Fibroblast of lung (primary cell): ENCODE measurements at places on chromosomes 1 and 21. TPM values are rescaled to one million over a fixed set of nuclear protein-coding genes. Genes with fewer than 3 reads are reported as not detected.

- no peak for DNase-seq
Observed at GRCh38 chr1:156500543-156500792, at the start of gene MEF2D. Gene MEF2D, minus strand, starts transcription at chr1:156500775. Its CDS starts 17,483 bp downstream, at chr1:156483292.

DNA sequence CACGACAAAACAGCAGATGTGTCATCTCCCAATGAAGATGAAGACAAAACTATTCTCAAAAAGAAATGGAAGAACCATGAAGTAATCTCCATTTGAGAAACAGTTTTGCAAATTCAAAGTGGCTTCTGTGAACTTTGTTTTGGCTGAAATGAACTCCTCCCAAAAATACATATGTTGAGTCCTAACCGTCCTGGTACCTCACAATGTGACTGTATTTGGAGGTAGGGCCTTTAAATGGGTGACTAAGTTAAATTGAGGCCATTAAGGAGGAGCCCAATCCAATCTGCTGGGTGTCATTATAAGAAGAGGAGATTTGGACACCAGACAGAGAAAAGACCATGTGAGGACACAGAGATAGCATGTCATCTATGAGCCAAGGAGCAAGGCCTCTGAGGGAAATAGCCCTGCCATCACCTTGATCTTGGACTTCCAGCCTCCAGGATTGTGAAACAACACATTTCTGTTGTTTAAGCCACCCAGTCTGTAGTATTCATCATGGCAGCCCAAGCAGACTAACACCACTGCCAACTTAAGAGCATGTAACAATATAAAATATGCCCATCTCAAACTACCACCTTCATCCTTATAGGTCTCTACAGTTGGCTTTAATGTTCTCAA is 38.3 kb upstream of the KCNE1 start:
- no peak for DNase-seq

DNA sequence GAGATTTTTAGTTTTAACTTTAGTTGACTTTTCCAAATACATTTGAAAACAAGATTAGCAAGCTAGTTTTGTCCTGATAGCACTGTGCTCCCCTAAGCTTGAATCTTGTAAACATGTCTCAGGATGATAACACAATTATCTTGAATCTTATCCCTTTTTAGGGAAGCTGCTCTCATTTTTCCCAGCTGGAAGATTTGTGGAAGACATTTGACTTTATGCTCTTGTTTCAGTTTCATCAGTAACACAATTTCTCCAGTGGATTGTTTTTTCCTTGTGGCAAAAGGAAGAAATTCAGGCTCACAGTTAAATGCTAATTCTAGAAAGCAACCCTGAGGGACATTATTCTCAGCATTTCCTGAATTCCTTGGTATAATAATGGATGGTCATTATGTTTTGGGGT is 88.8 kb downstream of the CDC7 start:
- no peak for DNase-seq

DNA sequence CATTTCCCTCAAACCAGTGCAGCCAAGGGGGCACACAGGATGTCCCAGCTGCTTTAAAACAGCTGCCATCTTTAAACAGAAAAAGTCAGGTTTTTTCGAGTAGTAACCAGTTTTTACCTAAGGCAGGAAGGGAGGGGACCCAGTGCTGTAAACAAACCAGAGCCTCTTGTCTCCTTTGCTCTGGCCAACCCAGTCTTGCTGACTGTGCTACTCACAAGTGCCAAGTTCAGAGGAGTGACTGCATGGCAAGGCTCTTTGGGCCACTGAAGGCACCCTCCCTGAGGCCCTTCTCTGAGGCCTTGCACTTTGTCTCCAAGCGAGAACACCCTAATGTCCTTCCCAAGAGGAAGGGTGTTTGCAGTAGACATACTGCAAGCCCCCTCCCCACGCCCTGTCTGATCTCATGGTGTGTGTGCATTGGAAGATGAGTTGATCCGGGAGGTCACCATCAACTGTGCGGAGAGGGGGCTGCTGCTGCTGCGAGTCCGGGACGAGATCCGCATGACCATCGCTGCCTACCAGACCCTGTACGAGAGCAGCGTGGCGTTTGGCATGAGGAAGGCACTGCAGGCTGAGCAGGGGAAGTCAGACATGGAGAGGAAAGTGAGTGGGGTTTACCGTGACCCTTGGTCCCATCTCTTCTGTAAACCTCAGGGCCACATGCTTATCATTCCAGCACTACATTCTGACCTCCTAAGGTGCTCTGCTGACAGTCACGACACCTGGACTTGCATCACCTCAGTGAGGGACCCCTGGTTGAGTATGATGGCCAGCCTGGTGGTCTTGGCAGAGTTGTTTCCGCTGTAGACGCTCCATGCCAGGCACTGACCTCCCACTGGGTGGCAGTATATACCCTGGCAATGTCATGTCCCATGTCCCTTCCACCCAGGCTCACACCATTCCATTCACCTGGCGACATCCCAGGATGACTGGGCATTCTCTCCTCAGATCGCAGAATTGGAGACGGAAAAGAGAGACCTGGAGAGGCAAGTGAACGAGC is 4.7 kb downstream of the DNALI1 start:
- peak; percentile 31 for DNase-seq

DNA sequence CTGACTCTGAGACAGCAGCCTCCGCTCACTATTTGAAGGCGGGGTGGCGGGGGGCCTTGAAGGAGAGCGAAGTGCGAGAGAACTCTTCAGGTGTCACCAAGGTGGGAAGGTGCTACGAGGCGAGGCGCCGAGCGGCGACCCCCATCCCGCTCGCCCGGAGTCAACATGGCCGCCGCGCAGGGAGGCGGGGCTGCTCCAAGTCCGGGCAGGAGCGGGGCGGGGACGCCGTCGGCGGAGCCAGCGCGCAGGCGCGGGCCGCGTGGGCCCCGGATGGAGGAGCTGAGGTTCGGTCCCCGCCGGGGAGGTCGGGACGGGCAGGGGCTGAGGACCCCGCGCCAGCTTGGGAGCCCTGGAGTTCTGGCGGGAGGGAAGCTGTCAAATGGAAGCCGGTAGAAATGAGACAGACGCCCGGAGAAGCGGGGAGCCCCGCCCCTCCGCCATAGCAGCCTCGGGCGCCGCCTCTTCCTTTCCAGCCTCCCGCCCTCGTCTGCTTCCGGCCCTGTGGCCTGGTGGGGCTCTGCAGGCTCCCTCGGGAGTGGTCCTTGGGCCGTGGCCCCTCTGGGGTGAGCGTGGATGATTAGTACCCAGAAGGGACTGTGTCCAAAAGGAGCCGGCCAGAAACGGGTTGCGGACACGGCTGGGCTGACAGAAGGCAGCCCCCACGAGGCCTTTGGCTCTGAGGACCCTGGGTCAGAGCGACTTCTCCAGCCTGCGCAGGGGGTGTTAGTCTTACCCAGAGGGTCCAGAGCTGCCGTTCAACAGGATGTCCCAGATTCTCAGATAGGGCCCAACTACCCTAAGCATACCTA is at the start of gene PIGV:
Gene PIGV (plus strand): TSS at position 245 of the 809 bp plus-strand sequence. CDS start 2,866 bp downstream, outside the sequence.
- peak; percentile 79 for DNase-seq

- peak; percentile 67 for DNase-seq
Observed at GRCh38 chr1:79355090-79355489, 348.6 kb upstream of the ADGRL4 start.

- DNase-seq, result no peak
Observed at GRCh38 chr1:221910222-221910621, 168.3 kb upstream of the DUSP10 start.

- DNase-seq, result no peak
Observed at GRCh38 chr1:167695147-167695546, 26.6 kb upstream of the MPZL1 start.

GRCh38 chr1:169508432-169509338 is 22.9 kb upstream of the SLC19A2 start:
- no peak for DNase-seq

DNA sequence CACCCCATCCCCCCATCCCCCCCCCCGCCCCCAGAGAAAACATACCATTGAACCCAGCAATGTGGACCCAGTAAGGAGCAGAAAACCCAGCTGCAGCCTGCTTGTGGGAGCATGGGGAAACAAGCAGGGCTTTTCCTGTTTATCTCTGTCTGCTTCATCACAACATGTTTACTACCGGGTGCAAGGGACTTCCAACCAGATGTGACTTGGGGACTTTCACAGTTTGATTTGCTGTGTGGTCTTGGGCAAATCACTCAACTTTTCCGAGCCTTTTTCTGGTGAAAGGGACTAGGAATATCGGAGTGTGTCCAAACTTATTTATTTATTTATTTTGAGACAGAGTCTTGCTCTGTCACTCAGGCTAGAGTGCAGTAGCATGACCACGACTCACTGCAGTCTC is 3.2 kb downstream of the TMCC2 start:
- DNase-seq, result no peak

GRCh38 chr1:203274603-203275381 is 30.5 kb upstream of the BTG2 start:
- DNase-seq, result peak; percentile 50

DNA sequence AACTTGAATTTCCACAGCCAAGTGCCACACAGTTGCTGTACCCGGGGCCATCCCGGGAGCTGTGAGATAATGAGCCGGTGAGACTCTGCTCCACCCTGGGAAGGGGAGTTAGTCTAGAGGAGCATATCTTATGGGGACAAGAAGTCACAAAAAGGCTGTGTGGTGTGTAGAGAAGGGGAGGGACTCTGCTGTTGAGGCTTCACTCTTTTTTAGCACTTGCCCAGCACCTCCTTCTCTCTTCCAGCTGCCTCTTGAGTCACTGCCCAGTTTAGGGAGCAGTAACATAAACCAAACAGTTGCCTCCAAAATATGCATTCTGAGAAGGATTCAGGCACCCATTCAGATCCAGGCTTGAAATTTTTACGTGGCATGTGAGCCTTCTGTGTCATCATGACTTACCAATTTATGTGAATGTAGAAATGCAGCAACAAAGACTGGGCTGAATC is 744 bp upstream of the WDR26 start:
- peak; percentile 79 for DNase-seq

DNA sequence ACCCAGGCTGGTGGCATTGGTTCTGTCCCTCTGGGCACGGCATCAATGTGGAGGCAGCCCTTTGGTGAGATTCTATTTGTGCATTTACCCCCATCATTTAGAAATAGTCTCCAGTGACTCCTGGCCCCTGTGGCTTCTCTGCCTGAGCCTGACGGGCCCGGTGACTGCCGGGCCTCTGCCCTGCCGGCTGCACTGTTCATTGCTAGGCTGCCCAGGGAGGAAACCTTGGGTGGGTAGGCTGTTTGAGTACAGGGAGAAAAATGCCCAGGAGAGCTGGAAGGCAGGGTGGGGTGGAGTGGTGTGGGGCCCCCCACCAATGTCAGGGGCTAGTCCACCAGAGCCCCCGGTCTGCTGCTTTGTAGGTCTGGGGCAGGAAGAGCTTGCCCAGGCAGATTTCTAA is 23.4 kb upstream of the EDN2 start:
- DNase-seq, result no peak

- DNase-seq, result no peak
Observed at GRCh38 chr1:95548211-95548610, 314.2 kb downstream of the RWDD3 start.

DNA sequence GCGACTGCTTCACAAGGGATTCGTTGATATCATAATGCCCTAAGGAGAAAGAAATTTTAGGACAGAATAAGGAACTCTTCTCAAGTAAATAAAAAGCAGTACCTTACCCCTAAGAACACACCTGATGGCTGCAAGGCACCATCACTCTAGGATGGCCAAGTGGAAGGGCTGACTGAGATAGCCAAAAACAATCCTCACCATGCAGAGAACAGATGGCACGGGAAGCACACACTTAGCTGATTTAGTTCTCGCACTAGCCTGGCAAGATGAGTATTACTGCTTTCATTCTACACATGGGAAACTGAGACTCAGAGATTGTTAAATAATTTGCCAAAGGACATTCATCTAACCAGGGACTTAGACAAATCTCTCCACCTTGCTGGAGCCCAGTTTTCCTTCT is 43.8 kb downstream of the STPG1 start:
- DNase-seq, result no peak

- no peak for DNase-seq
Observed at GRCh38 chr1:234871039-234871709, 257.5 kb downstream of the TOMM20 start.

DNA sequence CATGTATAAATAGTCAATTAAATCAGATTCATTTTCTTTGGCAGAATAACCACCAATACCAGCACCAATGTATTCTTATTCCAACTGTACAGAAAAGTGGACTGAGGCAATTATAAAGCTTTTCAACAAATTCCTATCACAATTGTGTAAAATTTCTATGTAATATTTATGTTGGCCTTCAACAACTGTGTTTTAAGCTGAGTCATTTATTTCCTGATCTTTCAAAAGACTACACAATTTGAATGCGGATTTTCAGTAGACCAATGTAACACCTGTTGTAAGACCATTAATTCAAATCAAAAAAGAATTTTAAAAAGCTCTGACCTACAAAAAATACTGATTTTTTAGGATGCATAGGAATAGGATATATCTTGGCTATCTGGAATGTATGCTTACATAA is 25.5 kb downstream of the GPATCH2 start:
- DNase-seq, result no peak

GRCh38 chr1:9086045-9086444 is 16.6 kb upstream of the SLC2A5 start:
- peak; percentile 65 for DNase-seq

DNA sequence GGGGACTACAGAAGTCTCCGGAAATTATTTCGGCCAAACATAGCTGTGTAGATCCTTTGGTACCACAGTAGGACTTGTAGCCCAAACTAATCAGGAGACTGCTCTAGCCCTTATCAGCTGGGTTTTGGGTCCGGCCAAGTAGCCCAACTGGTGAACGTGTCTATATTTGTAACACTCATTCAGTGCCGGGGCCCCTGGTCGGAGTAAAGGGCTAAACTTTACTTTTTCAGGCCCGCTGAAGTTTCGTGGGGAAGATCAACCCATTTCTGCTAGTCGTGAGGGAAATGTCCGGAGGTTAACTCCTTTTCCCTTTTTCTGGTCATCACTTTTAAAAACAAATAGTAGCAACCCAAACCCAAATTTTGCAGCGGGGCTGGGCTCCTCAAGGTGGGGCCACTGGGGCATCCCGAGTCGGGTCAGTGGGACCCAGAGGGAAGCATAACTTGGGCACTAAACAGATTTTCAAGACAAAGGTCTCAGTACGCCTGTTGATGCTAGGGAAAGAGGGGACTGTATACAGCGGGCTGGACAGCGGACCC is 1.7 kb downstream of the LHX9 start:
- DNase-seq, result no peak

DNA sequence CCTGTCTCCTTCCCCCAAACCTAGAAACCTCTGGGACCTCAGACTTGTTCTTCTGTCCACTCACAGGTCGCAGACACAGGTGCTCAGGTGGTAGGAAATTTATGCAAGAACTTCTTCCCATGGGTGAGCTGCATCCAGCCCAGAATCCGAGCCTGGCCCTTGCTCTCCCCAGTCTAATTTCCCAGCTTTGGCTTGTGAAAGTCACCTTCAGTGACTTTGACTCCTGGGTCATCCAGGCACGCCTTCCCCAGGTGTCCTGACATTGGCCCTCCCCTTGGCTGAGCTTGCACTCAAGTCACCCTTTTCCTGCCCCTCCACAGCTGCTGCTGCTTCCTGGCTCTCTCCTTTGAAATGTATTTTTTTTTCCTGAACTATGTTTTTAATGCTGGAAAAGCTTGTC is 6.6 kb downstream of the IPO13 start:
- no peak for DNase-seq

The ZBTB18 gene
- polyA plus RNA-seq, result 7.7 and 10.3 TPM in 2 replicates

The TCP10L gene
- 0.24 TPM in 1 of 2 replicates, not detected in the other for polyA plus RNA-seq

The LCE1C gene
- not detected in 2 replicates for polyA plus RNA-seq

The OVAAL gene
- not detected in 2 replicates for polyA plus RNA-seq

The COL16A1 gene
- 20.9 and 21.0 TPM in 2 replicates for polyA plus RNA-seq

The TRPM2 gene
- not detected in 2 replicates for polyA plus RNA-seq

The SPRR2E gene
- polyA plus RNA-seq, result not detected in 2 replicates

The RHBG gene
- polyA plus RNA-seq, result not detected in 2 replicates

The GSTM2 gene
- polyA plus RNA-seq, result 67.7 and 71.1 TPM in 2 replicates

The CGN gene
- 0.17 and 0.21 TPM in 2 replicates for polyA plus RNA-seq
